ENCODE measurements at places on chromosomes 13 and 19.
A peak's percentile ranks its signal among the peaks of the same experiment; 100 is the strongest.

DNA sequence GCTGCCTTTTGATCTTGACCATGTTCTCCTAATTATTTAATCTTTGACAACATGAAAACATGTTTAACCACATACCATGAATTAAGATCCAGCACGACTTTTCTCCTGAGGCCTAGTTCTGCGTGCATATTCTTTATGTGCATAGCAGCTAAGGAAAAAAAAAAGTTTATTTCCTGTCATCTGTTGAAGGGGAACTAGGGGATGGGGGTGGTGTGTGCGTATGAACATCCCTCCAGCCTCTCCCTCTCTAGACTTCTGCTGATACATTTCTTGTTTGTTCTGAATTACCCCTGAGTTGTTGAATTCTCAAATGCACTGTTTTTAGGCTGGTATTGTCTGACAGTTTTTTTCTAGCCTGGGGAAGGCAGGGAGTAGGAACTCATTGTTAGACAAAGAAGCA lies 543.3 kb downstream of the FGF9 start:
- no peak for DNase-seq

DNA sequence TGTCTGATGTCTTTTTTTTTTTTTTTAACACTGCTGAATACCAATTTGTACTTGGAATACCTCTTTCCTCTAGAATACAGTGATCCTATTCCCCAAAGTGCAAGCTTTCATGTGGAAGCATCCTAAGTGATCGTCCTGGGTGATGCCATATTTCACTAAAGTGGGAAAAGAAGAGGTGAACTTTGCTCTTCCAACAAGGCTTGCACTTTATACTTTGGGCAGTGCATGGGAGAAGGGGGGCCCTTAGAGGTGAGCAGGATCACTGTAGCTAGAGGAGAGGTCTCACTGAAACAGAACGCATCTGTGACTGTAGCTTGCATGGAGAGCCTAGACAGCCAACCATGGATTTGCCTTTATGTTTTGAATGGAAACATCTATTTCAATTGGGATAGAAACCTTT lies 173.8 kb downstream of the STK24 start:
- no peak for DNase-seq

- DNase-seq: no peak
These were observed 67.8 kb downstream of the RXFP2 start for GRCh38 chr13:31807090-31807541.

- no peak for DNase-seq
These were observed 1556.8 kb upstream of the MIR17HG start for GRCh38 chr13:89790696-89791095.

- no peak for DNase-seq
These were observed 150.2 kb downstream of the NDFIP2 start for GRCh38 chr13:79631051-79631659.

DNA sequence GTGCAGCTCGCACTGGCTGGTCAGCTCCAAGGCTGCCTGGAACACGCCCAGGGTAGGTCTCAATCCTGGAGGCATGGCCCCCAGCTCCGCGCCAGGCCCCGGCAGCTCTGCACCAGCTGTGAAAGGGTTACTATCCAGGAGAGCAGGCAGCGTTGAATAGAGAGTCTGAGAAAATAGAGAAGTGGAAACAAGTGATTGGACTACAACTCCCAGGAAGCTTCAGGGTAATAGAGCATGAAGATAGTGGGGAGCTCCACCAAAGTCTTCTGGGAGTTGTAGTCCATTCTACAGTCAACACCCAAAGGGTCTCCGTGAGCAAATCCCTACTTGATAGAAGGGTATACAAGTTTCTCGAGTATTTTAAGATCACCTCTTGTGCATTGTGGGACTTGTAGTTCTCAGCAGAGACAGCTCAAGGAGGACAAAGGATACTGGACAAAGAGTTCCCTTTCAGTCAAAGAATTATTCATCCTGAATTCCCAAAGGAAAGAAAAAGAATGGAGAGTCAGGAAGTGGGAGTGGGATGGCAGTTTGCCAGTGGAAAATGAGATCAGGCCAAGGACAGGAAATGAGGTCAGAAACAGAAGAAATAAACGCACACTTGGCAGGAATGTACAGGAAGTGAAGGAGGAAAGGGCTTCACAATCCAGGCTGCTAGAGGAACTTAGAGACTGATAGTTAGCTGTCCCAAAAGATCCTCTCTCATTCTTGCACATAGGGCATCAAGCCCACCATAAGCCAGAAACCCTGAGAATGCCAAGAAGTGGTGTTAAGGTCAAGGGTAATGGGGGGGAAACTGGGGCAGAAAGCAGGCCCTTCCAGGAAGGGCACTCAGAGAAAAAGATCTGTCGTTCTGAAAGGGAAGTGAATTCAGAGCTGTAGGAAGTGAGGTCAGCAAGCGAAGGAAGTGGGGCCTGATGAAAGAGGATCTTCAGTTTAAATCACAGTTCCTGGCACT lies 5.5 kb upstream of the MAMSTR start:
- peak; percentile 11 for DNase-seq

DNA sequence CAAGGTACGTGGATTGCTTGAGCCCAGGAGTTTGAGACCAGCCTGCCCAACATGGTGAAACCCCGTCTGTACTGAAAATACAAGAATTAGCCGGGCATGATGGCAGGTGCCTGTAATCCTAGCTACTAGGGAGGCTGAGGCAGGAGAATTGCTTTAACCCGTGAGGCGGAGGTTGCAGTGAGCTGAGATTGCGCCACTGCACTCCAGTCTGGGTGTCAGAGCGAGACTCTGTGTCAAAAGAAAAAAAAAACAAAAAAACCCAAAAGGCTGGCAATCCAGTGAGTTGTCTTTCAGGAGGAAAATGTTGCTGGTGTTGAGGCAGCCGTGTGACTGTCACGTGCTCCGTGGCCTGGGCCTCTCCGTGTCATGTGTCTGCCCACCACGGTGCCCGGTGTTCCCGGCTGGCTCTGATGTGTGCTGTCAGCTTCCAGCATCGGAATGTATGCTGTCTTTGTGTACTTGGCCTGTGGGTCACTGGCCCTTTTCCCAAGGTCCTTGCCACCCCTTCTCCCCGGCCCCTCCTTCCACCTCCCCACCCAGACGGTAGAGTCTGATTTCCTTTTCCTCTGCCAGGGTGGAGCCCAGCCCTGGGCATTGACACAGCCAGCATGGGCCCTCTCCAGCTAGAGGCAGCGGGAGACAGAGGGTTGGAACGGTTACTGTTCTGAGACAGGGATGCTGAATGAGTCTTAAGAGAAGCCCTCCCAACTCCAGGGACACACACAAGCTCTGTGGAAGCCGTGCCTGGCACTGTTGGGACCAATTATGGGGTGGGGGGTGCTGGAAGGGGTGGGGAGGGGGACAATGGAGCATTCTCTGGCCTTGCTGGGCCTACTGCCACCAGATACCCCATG lies 7.2 kb upstream of the TUBB4A start:
- DNase-seq: no peak

- DNase-seq: no peak
These were observed 24.3 kb upstream of the EEF1AKMT1 start for GRCh38 chr13:20798027-20798426.

- no peak for DNase-seq
These were observed 820.8 kb upstream of the MIR17HG start for GRCh38 chr13:90526711-90527110.

- no peak for DNase-seq
These were observed 78.9 kb downstream of the COL4A1 start for GRCh38 chr13:110227864-110228643.

DNA sequence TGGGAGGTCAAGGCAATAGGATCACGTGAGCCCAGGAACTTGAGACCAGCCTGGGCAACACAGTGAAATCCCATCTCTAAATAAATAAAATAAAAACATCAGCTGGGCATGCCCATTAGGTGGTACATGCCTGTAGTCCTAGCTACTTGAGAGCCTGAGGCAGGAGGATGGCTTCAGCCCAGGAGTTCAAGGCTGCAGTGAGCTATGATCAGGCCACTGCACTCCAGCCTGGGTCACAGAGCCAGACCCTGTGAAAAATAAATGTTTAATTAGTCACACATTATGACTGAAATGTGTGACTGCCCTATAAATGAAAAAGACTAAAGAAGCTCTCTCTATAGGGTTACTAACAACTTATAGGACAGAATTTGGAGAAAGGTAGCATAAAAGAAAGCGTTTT lies 37.7 kb downstream of the USP12 start:
- no peak for DNase-seq

GRCh38 chr19:12543855-12544254 lies 7.4 kb downstream of the ZNF564 start:
- DNase-seq: no peak

- no peak for DNase-seq
These were observed 10.4 kb downstream of the SAMD4B start for GRCh38 chr19:39352381-39353255.

- DNase-seq: no peak
These were observed 4.7 kb downstream of the SBNO2 start for GRCh38 chr19:1169411-1169791.

DNA sequence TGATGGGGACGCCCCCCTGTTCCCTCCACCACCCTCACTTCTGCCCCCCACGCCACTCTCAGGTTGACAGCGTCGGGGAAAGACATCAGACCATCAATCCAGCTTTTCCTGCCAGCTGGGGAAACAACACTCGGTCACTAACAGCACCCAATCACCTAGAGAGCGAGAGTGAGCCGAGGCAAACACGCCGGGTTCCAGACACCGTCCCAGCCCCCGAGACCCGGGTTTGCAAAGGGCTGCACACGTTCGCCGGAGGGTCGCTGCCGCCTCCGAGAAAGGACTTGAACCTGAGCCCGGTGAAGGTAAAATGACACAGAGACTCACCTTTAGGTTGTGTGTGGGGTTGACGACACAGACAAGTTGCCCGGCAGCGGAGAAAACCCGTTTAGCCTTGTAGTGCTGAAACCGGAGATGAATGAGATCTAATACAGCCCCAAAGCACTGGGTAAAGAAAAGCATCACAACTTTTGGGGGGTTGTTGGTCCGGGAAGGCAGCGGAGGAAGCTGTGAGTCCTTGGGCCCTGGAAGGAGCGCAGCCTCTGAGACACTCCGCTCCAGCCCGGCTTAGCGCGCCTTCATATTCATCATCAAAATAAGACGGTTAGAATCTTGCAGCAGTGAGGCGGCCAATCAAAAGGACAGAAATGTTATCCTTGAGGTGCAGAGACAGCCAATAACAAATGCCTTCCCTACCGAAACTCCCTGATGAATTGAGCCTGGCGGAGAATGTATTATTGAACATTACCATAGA lies at the start of gene SIAH3:
TSS of gene SIAH3 (minus strand) at position 583 of the 751 bp plus-strand sequence. CDS start at position 459, 124 bp downstream.
- no peak for DNase-seq

- DNase-seq: no peak
These were observed 19.3 kb downstream of the PALM start for GRCh38 chr19:728011-728410.

- no peak for DNase-seq
These were observed 919.9 kb downstream of the SLITRK1 start for GRCh38 chr13:82962397-82962796.

DNA sequence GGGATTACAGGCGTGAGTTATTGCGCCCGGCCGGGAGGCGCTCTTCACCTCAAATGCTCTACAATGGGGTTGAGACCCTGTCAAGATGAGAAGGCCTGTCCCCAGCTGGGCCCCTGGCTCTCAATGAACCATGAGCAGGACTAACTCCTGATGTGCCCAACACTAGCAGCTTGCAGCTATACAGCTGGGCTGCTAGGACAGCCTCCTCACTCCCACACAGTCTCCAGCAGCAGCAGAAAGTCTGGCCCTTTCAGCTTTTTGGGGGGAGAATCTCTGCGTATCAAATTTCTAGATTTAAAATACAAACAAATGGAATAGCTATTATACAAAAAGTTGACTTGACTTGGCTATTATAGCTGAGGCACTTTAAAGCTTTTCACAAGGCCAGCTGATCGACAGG lies 30.2 kb downstream of the TMTC4 start:
- no peak for DNase-seq

DNA sequence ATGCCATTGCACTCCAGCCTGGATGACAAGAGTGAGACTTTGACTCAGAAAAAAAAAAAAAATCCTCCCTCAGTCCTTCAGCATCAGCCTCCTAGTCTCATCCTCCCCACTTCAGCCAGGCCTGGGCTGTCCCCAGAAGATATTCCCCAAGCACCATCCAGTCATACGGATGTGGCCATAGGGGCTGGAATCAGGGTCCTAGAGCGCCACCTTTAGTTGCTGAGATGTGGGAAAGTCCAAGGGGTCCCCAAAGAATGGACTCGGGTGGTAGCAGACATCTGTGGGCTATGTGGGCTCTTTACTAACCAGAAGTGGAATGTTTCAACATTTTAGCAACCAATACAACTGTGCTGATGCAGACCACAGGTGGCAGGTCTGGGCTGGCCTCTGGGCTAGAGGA lies 3.1 kb upstream of the TYROBP start:
- DNase-seq: no peak

DNA sequence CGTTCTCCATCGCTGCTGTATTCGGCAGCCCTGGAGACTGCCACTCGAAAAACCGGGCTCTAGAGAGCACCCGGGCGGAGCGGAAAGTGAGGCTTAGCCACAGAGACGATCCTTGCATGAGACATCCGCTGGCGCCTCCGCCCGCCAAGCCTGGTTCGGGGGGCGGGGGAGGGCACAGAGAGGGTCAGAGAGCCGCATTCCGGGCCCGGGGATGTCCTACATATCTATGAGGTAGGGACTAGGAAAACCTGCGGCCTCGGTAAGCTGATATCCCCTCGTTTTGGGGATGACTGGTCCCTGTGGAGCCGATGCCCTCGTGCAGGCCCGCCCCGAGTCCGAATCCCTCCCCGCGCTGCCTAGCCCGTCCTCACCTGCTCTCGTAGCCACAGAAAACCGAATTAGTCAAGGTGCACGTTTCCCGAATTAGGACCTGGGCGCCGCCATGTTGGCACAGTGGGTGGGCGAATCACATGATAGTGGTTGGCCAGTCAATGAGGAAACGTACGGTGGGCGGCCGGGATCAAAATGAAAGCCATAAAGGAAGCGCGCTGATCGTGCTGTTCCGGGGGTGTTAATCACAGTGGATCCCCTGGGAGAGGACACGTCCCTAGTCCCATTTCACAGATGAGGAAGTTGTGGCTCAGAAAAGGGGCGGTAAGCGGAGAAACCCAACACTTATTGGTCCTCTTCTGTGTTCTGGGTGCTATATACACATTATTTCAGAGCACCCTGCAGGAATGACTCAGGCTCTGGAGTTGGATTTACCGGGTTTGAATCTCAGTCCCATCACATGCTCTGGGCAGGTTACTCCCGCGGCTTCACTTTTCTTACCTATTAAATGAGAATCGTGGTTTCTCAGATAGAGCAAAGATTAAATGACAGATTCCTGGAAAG lies at the start of gene TRMT1:
TSS of gene TRMT1 (minus strand) at position 459 of the 894 bp plus-strand sequence. CDS start at position 118, 341 bp downstream.
- DNase-seq: peak; percentile 90

DNA sequence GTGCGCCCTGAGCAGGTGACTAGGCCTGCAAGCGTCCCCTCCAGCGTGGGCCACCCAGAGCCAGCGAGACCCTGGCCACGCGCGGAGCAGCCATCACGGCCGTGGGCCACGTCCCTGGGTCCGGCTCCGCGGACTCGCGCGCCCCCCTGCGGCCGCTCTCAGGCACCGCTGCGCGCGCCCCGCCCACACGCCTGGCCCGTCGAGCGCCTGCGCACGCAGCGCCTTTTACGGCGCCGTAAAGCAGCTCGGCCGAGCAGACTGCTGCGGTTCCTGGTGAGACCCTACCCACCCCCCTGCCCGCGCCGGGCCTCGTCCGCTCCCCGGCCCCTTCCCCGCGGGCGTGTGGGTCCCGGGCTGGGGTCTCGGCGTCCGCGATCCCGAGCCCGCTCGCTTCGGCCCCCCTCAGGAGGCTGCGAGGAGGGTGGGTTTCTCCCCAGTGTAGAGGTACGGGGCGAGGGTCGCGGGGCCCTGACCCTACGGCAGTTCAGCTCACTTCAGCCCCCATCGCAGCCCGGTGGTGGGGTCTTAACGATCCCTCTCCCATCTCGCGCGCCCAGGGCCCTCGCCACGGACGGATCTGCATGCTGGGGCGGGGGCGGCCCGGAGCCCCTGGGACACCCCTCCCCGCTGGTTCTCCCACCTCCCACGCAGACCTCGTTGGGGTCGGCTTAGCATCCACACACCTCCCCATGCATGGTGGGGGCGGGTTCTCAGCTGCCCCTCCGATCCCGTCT lies at the start of gene TRAPPC5:
TSS of gene TRAPPC5 (plus strand) at position 228 of the 734 bp plus-strand sequence. CDS start 1,421 bp downstream, outside the sequence.
- peak; percentile 50 for DNase-seq

All from bone marrow (tissue), 2 donors.